ENCODE measurements at places on chromosomes 12 and 14. TPM values are rescaled to one million over a fixed set of nuclear protein-coding genes. Genes with fewer than 3 reads are reported as not detected.

Gene SCNN1A
- 0.58 TPM for total RNA-seq

Gene METTL17
- total RNA-seq, result 111 TPM

Gene ACTR10
- total RNA-seq, result 40.2 TPM

Gene FGF23
- total RNA-seq, result not detected

Gene UNC79
- not detected for total RNA-seq

Gene WSCD2
- total RNA-seq, result not detected

Gene SEC23A
- total RNA-seq, result 43.7 TPM

Gene SLC17A8
- not detected for total RNA-seq

Gene PTPRO
- total RNA-seq, result 0.26 TPM

Gene NR1H4
- total RNA-seq, result not detected

Gene KRT79
- total RNA-seq, result 0.23 TPM

Gene ABCB9
- total RNA-seq, result 4.4 TPM

Gene P2RX4
- total RNA-seq, result 52.6 TPM

Gene DYRK2
- 46.6 TPM for total RNA-seq

Gene CEBPE
- total RNA-seq, result not detected

Gene CELA1
- not detected for total RNA-seq

Gene KRT3
- not detected for total RNA-seq

Gene PPP1R1A
- total RNA-seq, result not detected

Gene DCAF4
- total RNA-seq, result 23.1 TPM

Gene KRT72
- total RNA-seq, result 0.15 TPM

Gene EIF2S3B
- 0.58 TPM for total RNA-seq

Gene HCAR2
- total RNA-seq, result not detected

Gene FIGNL2
- 0.40 TPM for total RNA-seq

Gene OTUB2
- total RNA-seq, result 3.4 TPM

Gene NKX2-8
- not detected for total RNA-seq

Gene LTB4R
- 32.5 TPM for total RNA-seq

Gene PGF
- total RNA-seq, result 0.29 TPM

Gene B4GALNT1
- total RNA-seq, result 2.4 TPM

Gene SOCS2
- 24.6 TPM for total RNA-seq

Gene SLC10A1
- total RNA-seq, result not detected

Gene ADCY4
- total RNA-seq, result 1.6 TPM

Gene SPATS2
- 18.1 TPM for total RNA-seq

Gene KRT76
- not detected for total RNA-seq

Gene WSB2
- total RNA-seq, result 52.1 TPM

Gene RAD9B
- 2.2 TPM for total RNA-seq

Gene DHRS7
- 68.0 TPM for total RNA-seq

Gene SOAT2
- total RNA-seq, result 1.1 TPM

Gene NUAK1
- total RNA-seq, result not detected

Gene CRACR2A
- total RNA-seq, result 36.5 TPM

Gene FOXM1
- 155 TPM for total RNA-seq

Gene RFX4
- total RNA-seq, result not detected

Gene SCYL2
- total RNA-seq, result 38.8 TPM

Gene SIRT4
- 3.0 TPM for total RNA-seq

Gene OTX2
- not detected for total RNA-seq

Gene DLK1
- total RNA-seq, result not detected

Gene PIANP
- not detected for total RNA-seq

Gene PTPRB
- total RNA-seq, result not detected

Gene SAMD15
- total RNA-seq, result 0.12 TPM

Gene HDAC7
- 226 TPM for total RNA-seq

Gene ACSS3
- total RNA-seq, result not detected

Gene CLEC2A
- total RNA-seq, result not detected

Gene SERPINA6
- total RNA-seq, result not detected

Gene MYF5
- not detected for total RNA-seq

Gene PTPN21
- total RNA-seq, result 0.12 TPM

Gene HOXC6
- not detected for total RNA-seq

Gene DPF3
- total RNA-seq, result 12.2 TPM

Gene CLEC4A
- 0.79 TPM for total RNA-seq

Data from activated CD8-positive, alpha-beta memory T cell treated with anti-CD3 and anti-CD28 coated beads, Interleukin-2, amount 10 ng/mL, durations not matched to agents 7 days and 5 days (primary cell).